WERI-Rb-1 (cell line): ENCODE measurements at places on chromosomes 4 and X.

GRCh38 chrX:6574762-6575161 lies 39.8 kb upstream of the VCX3A start:
- DNase-seq, result no peak

DNA sequence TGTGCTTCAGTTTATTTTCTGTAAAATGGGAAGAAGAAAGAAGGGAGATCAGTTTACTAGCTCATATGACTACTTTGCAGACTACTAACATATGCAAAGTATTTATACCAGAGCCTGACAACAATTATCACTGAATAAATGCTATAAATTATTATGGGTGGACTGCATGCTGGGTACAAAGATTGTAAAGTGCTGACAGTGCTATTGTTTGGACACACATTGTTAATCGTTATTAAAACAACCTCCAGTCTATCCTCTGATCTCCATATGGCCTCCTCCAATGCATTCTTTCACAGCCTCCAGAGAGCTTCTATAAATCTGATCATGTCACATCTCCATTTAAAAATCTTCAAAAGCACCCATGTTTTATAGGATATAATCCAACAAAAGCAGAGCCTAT lies 90.1 kb upstream of the HS3ST1 start:
- DNase-seq, result no peak

GRCh38 chrX:5644776-5645175 lies 583.9 kb downstream of the NLGN4X start:
- DNase-seq, result no peak

DNA sequence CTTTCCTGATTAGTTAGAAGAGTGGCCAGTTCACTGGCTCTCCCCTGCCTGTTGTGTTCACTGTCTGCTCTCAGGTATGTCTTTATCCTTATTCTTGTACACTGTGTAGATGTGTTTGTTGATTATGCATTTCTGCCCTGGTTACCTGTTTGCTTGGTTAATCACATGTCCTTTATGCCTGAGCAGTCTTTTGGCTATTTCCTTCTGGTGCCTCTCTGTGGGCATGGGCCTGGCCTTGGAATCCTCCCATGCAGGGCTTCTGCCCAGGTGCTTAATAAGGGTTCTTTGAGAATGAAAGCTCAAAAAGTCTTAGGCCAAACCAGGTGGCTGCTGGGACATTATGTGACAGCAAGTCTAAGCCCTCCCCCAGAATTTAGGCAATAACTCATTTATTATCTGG lies 26.5 kb downstream of the OTUD6A start:
- DNase-seq, result no peak

DNA sequence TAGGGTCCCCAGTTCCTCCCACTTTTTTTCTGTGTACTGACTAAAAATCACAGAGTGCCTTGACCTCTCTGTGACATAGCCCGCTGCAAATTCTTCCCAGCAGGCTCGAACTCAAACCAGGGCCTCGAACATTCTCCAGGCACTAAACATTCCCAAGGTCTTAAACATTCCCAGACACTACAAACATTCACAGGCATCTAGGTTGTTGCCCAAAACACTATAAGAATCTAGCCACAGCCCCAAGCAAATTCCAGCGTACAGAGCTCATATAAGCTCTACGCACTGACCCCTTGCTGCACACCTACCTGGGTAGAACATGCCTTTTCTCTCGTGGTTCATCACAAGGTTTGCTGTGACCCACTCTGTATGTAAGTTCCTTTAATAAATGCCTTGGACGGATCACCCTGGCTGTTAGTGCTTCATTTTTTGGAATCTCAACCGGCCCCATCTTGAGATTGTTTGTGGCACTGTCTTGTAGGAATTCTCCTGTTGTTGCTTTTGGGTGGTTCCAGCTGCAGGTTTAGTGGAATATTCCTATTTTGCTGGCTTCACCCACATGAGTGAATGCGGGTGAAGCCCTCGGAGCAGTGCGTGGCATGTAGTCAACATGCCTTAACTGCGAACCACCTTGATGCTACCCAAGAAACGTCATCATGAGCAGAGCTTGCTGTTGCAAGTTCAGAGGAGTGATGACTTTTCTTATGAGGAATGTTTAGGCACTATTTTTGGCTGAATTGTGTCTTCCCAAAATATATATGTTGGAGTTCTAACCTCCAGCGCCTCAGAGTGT lies 230.0 kb downstream of the HS3ST1 start:
- DNase-seq, result no peak

GRCh38 chr4:35538807-35539206 lies 705.5 kb downstream of the ARAP2 start:
- no peak for DNase-seq

- DNase-seq, result no peak
These were observed 56.7 kb downstream of the TSPAN5 start for GRCh38 chr4:98601708-98602107.

GRCh38 chr4:73345399-73345975 lies 58.6 kb upstream of the ALB start:
- no peak for DNase-seq

DNA sequence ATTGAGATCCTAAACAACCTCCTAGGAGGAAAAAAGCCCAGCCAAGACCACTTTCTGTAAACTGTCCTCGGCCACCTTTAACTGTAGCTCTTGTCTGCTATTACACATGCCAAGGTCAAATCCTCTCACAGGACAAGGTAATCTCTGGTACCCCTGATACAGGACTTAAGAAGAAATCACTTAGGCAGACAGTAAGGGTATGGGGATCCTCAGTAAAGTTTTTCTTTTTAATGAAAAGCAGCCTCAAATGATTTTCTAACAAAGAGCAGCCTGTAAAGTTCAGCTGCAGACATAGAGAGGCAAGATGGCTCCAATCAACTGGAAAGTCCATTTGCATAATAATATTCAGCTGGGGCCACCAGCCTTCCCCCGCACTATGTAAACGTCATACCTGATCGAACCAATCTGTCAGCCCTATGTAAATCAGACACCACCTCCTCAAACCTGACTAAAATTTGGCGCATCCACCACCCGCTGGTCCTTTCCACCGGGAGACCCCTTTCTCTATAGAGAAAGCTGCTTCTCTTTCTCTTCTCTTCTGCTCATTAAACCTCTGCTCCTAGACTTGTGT lies 14.6 kb upstream of the MPP1 start:
- DNase-seq, result no peak

DNA sequence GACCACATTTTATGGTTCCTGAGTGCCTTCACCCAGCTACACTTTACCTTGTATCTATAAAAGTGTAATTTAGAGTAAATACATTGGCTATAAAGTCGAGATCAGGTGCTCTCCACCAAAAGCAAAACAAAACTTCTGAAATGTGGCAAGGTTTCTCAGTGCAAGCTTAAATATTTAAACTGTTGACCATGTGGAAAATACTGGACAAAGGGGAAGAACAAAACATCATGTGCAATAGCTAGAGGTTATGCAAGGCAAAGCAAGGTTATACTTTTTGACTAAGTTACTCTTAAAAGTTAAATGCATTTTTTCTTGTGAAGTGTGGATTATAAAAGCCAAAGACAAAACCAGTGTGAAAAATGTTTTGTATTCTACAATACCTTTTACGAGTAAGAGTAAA lies 55.9 kb downstream of the UGT2A2 start:
- no peak for DNase-seq

DNA sequence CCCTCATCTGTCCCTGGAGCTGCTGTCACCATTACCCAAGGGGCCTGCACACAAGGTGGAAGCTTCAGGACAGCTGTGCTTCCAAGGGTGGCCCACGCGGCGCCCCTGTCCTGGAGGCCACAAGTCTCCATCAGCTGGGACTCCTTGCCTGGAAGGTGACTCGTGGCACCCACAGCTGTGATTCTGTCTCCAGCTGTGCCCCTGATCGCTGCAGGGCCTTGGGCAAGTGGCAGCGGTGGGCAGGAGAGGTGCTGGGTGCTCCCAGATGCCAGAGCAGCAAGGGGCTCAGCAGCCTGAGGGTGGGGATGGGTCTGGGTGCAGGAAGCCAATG lies 9.0 kb upstream of the DUSP9 start:
- no peak for DNase-seq

GRCh38 chr4:185589067-185589836 lies 53.9 kb upstream of the PDLIM3 start:
- DNase-seq, result no peak

- DNase-seq, result no peak
These were observed 20.8 kb upstream of the TRIM60 start for GRCh38 chr4:165010991-165011390.

- no peak for DNase-seq
These were observed 192.1 kb downstream of the SPRY1 start for GRCh38 chr4:123588631-123589241.

GRCh38 chrX:54640736-54641135 lies 110.7 kb downstream of the GNL3L start:
- DNase-seq, result no peak

- no peak for DNase-seq
These were observed 59.2 kb upstream of the LEF1 start for GRCh38 chr4:108227923-108228322.

DNA sequence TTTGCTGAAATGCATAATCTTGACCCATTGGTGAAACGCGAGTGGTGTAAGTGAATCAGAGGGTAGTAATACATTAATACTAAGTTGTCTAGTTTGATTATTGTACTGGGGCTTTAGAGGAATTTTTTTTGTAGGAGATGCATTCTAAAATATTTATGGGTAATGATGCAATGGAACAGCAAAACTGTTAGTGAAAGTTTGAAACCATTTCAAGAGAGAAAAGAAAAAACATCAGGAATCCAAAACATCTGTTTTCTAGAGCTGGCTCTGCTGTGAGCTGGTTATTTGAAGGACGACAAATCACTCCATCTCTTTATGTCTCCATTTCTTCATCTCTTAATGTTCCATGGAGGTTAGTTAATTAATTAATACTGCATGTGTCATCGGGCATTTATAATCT lies 351.9 kb upstream of the FAT1 start:
- DNase-seq, result no peak

DNA sequence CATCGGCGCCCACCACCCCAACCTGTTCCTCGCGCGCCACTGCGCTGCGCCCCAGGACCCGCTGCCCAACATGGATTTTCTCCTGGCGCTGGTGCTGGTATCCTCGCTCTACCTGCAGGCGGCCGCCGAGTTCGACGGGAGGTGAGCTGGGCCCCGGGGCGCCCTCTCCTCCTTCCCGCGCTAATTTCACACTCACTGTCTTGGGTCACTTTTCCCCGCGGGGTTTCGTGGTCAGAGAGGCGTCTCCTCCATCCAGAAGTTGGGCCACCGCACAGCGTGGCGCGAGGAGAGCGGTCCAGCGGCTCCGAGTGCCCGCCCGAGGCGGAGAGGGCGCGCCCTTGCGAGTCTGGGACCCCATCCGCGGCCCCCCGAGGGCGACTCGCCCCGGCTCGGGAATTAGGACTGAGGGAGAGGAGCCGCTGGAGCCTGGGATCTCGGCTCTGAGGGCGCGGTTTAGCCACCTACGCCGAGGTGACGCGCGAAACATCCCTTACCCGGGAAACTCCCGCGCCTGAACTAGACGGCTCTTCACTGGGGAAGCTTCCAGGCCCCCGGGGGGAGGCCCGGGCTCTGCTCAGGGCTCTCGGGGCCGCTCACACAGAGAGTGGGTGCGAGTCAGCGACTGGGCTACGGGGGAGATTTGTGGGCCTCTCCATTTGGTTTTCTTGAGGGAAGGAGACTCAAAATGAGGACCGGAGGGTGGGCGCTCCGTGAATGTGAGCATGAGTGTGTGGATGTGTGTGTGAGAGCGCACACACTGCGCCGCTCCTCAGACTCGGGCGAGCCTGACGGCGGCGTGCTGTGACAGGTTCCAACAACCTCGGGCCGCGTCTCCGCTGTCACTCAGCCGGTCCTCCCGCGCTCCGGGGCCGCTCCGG lies 551 bp downstream of the NPNT start:
- peak; percentile 67 for DNase-seq

DNA sequence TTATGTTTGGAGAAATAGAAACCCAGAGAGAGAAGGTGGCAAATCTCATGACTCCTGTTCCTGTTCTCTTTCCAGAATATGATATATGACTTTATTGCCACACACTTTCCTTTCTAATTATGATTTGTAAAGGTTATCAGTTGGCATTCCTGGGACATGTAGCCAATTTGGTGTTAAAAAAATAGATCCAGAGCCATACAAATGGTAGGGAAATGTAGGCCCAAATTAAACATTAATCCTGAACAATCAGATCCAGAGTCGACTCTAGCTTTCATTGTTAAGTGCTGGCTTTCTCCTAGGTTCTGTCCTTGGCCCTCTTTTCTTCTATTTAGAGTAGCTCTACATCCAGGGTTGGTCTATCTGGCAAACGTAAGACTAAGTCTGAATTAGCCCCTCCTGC lies 69.8 kb upstream of the LONRF3 start:
- DNase-seq, result no peak

GRCh38 chr4:176436293-176436973 lies 116.7 kb downstream of the SPCS3 start:
- DNase-seq, result no peak

DNA sequence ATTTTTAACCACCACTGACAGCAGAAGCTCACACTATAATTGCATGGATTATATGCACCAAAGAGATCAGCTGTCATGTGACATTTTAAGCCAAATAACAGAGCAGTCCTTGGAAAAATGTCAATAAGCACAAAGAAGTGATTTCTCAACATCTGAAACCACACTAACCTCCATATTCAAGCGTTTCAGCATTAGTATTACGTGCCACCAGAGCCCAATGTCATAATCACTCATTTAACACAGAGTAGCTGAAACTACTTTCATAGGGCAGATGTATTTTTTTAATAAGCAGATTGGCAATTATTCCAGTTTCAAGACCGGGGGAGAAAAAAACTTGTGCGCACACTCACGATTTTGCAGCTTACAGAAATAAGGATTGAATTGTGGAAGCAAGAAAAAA lies 76.6 kb downstream of the SH3KBP1 start:
- DNase-seq, result no peak

- DNase-seq, result no peak
These were observed 69.4 kb downstream of the EFHC2 start for GRCh38 chrX:44274096-44274495.

GRCh38 chr4:31422006-31422405 lies 701.8 kb downstream of the PCDH7 start:
- no peak for DNase-seq

DNA sequence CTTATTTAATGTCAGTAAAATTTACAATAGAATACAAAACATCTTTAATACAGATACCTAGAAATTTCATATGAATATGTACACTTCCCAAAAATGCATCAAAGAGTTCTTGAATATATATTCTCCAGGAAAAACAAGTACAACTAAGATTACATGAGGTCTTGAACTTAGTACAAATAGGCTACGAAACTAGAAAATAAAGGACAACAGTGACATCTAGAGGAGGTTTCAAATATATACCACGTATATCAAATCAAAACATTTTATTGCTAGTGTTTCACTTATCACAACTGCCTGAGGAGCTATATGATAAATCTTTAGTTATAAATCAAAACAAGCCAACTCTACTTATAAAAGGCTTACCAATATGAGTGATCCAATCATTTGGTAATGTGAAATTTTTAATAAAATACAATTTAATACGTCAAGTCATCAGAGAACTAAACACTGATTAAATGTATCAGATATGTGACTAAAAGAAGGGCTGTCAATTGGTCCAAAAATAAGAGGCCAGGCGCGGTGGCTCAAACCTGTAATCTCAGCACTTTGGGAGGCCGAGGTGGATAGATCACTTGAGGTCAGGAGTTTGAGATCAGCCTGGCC lies 36.6 kb downstream of the ANAPC10 start:
- DNase-seq, result no peak

- DNase-seq, result no peak
These were observed 12.2 kb upstream of the NUP54 start for GRCh38 chr4:76160355-76160754.
